ENCODE measurements at places on chromosomes 4 and X. TPM values are rescaled to one million over a fixed set of nuclear protein-coding genes. Genes with fewer than 3 reads are reported as not detected.

FGF5 gene
- not detected for total RNA-seq

MAGEA9B gene
- total RNA-seq = not detected

PCDH19 gene
- total RNA-seq = 2.8 TPM

PCDH18 gene
- 13.7 TPM for total RNA-seq

CENPVL2 gene
- total RNA-seq = not detected

ATG4A gene
- 12.4 TPM for total RNA-seq

CD38 gene
- total RNA-seq = 2.6 TPM

FHDC1 gene
- total RNA-seq = 4.7 TPM

DNA sequence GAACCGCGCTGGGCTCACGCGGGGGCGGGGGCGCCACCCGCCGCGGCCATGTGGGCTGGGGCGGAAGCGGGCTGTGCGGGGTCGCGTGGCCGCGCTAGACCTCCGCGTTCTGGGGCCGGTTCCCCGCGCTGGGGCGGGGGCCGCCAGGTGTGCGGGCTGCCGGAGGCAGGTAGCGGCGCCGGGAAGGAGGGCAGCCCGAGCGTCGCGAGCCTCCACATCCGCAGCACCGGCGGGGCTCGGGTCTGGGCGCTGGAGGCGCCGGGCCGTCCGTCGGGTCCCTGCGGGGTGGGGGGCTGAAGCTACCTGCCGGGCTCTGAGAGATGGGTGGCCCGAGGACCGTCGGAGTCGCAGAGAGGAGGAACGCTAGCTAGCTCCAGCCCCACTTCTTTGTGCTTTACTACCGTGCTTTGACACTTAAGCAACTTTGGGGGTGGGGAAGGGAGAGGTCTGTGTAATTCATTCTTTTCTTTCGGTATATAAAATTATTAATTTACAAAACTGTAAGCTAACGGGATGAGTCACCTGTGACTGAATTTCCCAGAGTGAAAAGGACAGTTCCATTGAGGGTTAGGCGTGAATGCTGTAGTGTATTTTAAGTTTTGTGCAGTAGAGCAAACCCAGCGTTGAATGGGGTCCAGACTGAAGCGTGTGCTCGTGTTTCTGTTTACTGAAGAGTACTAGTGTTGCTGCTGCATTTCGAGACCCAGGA is 689 bp downstream of the METAP1 start:
- no peak for DNase-seq

DNA sequence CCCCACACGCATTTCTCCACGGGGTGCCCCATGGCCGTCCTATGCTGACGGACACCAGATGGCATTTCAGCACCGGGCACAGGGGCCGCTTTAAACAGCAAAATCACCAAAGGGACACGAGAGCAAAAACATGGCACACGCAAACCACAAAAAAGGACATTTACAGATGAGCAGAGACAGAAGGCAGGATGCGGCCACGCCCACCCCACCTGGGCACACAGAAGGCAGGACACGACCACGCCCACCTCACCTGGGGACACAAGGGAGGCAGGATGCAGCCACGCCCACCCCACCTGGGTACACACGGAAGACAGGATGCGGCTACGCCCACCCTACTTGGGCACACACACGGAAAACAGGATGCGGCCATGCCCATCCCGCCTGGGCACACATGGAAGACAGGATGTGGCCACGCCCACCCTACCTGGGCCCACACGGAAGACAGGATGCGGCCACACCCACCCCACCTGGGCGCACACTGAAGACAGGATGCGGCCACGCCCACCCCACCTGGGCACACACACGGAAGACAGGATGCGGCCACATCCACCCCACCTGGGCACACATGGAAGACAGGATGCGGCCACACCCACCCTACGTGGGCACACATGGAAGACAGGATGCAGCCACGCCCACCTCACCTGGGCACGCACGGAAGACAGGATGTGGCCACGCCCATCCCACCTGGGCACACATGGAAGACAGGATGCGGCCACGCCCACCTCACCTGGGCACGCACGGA is 69.1 kb downstream of the FAM53A start:
- DNase-seq = no peak

- DNase-seq = no peak
Measured at GRCh38 chr4:89531932-89532640, 224.5 kb upstream of the GPRIN3 start.

GRCh38 chr4:7343950-7344349 is 90.8 kb downstream of the PSAPL1 start:
- DNase-seq = no peak

DNA sequence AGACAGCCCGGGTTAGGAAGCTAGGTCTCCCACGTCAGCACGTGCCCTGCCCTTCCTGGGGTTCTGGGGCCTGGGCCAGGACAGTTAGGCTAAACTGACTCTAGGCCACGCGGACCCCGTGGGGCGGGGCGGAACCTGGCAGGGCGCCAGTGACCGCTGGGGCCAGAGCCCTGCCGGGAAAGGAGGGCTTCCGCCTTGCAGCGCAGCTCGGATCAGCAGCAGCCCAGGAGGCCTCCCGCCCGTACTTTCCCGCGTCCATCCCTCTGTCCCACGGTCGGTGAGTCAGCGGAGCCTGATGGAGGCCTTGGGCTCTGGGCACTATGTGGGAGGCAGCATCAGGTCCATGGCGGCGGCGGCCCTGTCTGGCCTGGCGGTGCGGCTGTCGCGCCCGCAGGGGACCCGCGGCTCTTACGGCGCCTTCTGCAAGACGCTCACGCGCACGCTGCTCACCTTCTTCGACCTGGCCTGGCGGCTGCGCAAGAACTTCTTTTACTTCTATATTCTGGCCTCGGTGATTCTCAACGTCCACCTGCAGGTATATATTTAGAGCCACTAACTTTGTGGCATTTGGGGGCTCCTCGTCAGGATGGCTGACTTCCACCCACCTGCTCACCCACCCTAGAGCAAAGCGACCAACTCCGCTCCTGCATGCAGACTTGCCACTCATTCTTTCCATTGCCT is at the start of gene SMIM10:
SMIM10 (plus strand) TSS at position 191 of the 681 bp plus-strand sequence; CDS start at position 296, 105 bp downstream.
- DNase-seq = peak; percentile 79

DNA sequence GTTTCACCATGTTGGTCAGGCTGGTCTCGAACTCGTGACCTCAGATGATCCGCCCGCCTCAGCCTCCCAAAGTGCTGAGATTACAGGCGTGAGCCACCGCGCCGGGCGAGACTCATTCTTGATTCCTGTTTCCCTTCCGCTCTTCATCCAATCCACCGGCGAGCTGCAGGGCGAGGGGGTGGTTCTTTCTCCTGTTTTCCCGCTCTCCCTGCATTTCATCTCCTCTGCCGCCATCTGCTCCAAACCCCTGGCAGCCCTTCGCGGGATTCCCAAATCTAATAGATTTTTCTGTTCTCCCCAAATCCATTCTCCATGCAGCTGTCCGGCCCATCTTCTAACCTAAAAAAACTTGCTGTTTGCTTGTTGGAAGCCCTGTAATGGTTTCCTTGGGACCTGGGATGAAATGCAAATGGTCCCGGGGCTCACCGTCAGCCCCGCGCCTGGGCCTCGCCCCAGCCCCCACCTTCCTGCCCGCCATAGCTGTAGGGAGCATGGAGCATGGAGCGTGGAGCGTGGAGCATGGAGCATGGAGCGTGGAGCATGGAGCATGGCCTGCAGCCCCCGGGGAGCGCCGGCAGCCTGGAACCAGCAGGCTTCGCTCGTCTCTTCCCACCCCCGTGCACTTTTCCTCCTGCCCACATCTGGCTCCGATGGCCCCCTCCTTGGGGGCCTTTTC is 1.1 kb downstream of the ZFP42 start:
- no peak for DNase-seq

- DNase-seq = no peak
Measured at GRCh38 chr4:159197260-159197884, 94.5 kb downstream of the RAPGEF2 start.

DNA sequence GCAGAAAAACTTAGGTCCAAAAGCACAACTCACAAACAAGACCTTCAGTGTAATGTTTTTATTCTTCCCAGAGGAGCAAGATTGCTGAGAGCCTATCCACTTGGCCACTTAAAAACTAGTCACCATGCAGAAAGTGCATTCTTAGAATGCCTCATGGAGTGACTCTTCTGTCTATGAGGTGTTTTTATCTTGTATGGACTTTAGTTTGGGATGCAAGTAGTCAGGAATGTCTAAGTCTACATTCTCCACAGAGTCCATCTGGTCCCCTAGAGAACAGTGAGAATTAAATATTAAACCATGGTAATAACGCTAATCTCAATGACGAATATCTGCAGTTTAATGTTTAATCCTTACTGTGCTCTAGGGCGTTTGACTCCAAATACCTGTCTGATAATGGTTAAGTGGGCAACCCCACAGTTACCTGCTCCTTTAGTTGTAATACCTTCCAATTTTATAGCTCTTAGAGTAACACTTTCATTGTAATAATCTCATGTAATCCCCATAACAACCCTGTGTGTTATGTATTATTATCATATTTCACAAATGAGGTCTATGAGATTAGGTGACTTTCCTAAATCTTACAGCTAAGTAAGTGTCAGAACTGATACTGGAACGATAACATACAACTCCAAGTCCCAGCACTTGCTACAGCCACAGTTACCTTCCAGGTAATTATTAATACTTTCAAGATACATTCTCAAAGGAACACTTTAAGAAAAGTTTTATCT is 235.6 kb upstream of the JADE1 start:
- DNase-seq = no peak

GRCh38 chrX:56026815-56027214 is 205.3 kb upstream of the KLF8 start:
- no peak for DNase-seq

DNA sequence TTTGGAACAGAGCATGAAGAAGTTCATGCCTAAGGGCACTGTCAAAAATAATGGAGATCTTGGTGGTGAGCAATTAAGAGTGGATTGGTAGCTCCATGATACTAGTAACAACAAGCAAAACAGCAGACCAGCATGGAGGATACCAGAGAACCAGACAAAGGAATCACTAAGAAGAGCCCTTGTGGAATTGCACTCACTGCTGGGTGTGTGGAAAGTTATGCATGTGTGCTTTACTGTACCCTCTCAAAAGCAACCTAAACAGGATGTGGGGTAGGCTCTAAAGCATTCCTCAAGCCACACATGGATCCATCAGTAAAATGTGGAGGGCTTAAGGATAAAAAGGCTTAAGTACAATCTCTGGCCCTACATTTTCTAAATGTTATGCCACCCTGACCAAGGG is 69.5 kb downstream of the AR start:
- no peak for DNase-seq

- DNase-seq = no peak
Measured at GRCh38 chrX:129488359-129488758, 34.9 kb downstream of the SMARCA1 start.

GRCh38 chr4:14336656-14337055 is 665.6 kb upstream of the CPEB2 start:
- no peak for DNase-seq

GRCh38 chrX:123994730-123995129 is 33.2 kb downstream of the STAG2 start:
- DNase-seq = no peak

GRCh38 chr4:114200026-114200425 is 220.6 kb upstream of the ARSJ start:
- DNase-seq = no peak

GRCh38 chrX:150037041-150037440 is 98.8 kb upstream of the EOLA2 start:
- no peak for DNase-seq

DNA sequence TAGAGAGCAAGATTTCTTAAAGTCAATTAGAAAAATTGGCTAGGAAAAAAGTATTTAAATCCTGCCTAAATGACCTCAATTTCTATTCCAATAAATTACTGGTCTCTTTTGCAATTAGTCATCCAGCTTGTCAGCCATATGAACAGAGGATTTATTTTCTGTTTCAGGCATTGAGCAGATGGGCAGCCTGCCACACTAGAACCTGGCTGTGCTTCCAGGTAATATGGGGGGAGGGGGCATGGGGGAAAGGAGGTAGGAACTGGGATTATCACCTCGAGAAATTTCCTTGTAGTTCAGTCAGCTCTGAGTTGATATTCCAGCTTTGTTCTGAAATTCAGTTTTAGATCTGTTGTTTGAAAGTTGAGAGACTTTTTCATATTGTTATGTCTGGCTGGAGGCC is 206.3 kb upstream of the LCORL start:
- no peak for DNase-seq

- DNase-seq = no peak
Measured at GRCh38 chrX:119690921-119691716, 1.8 kb downstream of the SEPTIN6 start.

DNA sequence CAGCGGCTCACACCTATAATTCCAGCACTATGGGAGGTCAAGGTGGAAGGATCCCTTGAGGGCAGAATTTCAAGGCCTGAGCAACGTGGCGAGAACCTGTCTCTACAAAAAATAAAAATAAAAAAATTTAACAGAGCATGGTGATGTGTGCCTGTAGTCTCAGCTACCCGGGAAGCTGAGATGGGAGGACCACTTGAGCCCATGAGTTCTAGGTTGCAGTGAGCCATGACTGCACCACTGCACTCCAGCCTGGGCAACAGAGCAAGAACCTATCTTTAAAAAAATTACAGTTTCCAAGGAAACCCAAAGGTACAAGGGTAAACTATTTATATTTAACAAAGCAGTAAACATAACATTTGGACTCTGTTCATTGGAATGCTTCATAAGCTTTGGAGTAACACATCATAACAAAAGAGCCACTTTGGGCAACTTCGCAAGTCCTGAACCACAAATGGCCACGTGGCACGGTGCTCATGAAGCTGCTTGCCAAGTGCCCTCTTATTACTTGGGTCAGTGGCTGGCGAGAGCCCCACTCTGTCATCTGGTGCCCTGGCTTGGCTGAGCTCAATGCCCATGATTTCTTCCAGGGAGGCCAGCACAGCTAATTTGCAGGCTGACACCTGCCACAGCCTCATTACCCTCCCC is 165.6 kb downstream of the SH3KBP1 start:
- DNase-seq = no peak

DNA sequence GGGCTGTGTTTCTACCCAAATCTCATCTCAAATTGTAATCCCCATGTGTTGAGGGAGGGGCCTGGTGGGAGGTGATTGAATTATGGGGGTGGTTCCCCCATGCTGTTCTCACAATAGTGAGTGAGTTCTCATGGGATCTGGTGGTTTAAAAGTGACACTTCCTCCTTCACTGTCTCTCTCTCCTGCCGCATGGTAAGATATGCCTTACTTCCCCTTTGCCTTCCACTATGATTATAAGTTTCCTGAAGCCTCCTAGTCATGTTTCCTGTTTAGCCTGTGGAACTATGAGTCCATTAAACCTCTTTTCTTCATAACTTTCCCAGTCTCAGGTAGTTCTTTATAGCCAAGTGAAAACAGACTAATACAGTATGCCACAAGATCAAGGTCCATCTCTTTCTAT is 70.0 kb upstream of the MSX1 start:
- no peak for DNase-seq

GRCh38 chrX:148268673-148269072 is 231.7 kb upstream of the AFF2 start:
- no peak for DNase-seq
